ENCODE measurements at places on chromosomes 5 and 9. TPM values are rescaled to one million over a fixed set of nuclear protein-coding genes. Genes with fewer than 3 reads are reported as not detected.

The OR1Q1 gene
- 0.96 TPM for total RNA-seq

The PAPPA gene
- total RNA-seq = 0.37 TPM

The PRRT1B gene
- total RNA-seq = not detected

The NIPSNAP3A gene
- total RNA-seq = 8.8 TPM

The SLC6A19 gene
- total RNA-seq = not detected

The ZDHHC21 gene
- 7.0 TPM for total RNA-seq

The CCIN gene
- 1.4 TPM for total RNA-seq

The AIF1L gene
- 0.22 TPM for total RNA-seq

DNA sequence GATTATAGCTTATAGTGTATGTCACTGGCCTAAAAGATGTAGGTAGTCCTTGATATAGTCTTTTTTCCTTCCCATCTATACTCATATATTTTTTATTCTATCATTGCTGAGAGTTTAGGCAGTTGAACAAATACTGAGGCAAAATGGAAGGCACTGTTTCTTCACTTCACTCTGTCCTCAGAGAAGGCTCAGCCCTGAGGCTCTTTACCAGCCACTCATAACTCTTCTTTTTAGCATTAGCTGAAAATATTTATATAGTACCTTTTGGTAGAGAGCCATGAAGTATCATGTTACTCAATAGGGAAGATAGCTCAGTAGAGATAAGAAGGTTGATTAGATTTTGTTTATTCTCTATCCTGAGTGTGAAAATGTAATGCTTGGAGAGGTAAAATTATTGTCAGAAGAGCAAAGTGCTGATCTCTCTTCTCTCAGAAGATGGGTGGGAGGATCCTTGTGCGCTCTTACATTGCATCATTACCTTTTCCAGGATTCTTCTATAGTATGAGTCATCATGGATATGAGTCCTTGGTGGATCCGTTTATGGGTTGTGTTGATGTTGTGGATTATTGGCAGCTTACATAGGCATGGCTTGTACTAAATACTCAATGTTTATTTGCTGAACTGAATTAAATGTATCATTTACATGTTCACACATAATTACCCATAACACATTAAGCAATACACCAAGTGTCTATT is 88.1 kb downstream of the ANXA1 start:
- H3K4me1 ChIP-seq = no peaks in the 10 kb centered on the region
- no peak overlapping the region for H3K27ac ChIP-seq
- no peak for DNase-seq

DNA sequence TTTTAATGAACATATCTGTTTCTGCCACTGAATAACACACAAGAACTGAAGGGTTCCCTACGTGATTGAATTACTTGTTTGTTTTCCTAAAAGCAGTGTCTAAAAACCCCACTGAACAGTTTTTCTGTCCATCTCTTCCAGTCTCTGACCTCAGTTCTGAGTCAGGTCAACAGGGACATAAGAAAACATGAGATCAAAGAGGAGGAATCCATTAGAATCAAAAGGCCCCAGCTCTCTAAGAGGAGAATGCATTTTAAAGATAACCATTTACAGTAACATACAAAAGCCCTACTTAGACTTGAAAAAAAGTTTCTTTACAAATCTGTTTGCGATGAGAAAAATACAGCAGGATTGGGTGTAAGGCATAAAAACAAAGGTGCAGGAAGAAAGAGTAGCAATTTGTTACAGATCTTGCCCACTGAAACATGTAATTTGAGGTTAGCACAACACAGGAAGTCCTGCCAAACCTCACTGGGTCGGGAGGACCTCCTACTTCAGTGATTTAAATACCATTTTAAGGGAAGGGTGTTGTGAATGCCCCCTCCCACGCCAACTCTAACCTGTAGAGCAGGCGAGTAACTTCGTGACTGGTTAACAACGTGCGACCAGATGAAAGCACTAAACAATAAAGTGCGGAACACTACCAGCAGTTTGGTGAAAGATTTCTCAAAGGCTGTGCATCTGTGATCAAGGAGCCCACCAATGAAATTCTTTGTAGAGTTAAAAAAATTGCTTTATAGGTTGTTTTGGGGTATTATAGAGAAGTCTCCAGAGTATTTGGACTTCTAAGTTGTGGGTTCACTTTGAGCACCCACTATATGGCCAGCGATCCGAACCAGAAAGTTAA is 1.3 kb downstream of the QSOX2 start:
- no peaks in the 10 kb centered on the region for H3K36me3 ChIP-seq
- H3K4me3 ChIP-seq = peak overlapping the region; percentile 99
- no peak for DNase-seq
- no peaks in the 10 kb centered on the region for H3K27me3 ChIP-seq

GRCh38 chr5:52481201-52481600 is 306.5 kb upstream of the ITGA1 start:
- no peaks in the 10 kb centered on the region for H3K36me3 ChIP-seq
- no peak overlapping the region for H3K27ac ChIP-seq
- no peak overlapping the region for H3K4me3 ChIP-seq
- no peaks in the 10 kb centered on the region for H3K27me3 ChIP-seq

DNA sequence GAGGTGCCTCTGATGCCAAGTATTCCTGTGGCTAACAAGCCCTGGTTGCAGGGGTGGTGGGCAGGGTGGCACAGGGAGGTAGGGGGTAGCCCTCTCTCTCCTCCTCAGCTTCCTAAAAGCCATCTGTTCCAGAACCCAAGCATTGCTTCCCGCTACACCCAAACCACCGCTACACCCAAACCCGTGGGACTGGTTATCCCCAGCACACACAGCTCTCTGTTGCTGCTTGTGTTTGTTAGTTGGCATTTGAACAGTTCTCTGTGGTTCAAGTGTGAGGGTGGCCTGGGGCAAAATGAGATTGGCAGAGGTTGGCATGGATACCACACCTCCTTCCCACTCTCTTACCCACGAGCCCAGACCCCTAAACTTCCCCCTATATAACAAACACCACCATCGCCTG is 40.4 kb downstream of the SPARC start:
- peaks cover 25% of the 10 kb centered on the region for H3K27me3 ChIP-seq
- H3K4me1 ChIP-seq = no peaks in the 10 kb centered on the region
- H3K36me3 ChIP-seq = no peaks in the 10 kb centered on the region
- H3K27ac ChIP-seq = no peak overlapping the region
- DNase-seq = no peak
- H3K4me3 ChIP-seq = no peak overlapping the region

DNA sequence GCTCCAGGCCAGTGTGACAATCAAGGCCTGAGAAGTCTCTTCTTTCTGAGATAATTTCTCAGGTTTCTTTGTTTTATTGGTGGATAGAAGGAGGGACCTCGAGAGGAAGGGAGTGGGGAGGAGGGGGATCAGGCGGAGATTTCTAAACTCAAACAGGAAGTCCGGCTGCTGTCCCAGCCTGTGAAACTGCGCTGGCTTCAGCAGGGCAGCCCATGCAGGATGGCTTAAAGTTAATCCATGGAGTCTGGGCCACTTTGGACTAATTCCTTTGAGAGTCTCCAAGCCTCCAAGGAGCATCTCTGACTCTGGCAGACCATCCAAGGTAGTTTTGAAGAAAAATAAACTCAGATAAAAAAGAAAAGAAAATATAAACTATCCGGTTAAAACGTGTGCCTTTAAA is 378.5 kb downstream of the MLLT3 start:
- no peak for DNase-seq
- H3K36me3 ChIP-seq = no peaks in the 10 kb centered on the region
- H3K27me3 ChIP-seq = no peaks in the 10 kb centered on the region
- H3K4me1 ChIP-seq = peaks cover 30% of the 10 kb centered on the region
- H3K4me3 ChIP-seq = no peak overlapping the region

DNA sequence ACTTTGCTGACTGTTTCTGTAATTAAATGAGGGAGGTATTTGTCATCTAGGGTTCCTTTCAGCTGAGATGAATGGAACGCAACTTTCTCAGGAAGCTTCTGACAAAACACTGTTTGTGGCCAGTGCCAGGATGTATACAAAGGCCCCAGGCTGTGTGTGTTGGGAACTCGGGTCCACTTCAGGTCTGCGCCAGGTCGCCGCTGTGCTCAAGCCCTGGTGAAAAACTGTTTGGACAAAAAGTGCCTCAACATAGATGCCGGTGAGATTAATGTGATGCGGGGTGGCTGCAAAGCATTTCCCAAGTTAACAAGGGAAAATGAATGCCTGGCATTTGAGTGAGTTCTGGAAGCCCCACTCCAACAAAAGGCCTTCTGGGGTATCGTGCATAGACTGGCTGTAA is 156.4 kb downstream of the GABBR2 start:
- no peaks in the 10 kb centered on the region for H3K36me3 ChIP-seq
- peaks cover 4% of the 10 kb centered on the region for H3K4me1 ChIP-seq
- DNase-seq = no peak
- peaks cover 55% of the 10 kb centered on the region for H3K27me3 ChIP-seq

GRCh38 chr5:96001262-96001661 is 39.6 kb upstream of the ELL2 start:
- DNase-seq = no peak
- no peak overlapping the region for H3K4me3 ChIP-seq
- H3K27ac ChIP-seq = no peak overlapping the region
- H3K27me3 ChIP-seq = peaks cover 13% of the 10 kb centered on the region

DNA sequence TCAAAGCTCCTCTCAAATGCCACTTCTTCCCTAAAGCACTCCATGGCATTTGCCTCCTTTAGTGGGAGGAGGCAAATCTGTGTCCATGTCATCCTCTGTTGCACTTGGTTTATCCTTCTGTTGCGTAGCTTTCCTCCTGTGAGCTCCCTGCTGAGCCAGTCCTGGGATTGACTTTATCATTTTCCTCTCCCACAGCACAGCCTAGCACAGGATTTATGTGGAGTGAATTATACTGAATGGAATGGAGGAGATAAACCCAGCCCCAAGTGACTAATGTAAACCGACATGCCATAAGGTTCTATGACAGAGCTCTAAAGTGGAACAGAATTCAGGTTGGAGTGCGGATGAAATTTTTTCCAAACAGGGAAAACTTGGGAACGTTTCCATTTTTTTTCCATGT is 26.4 kb upstream of the TOMM5 start:
- no peak for DNase-seq
- no peak overlapping the region for H3K27ac ChIP-seq
- H3K36me3 ChIP-seq = peaks cover 2% of the 10 kb centered on the region
- H3K4me3 ChIP-seq = no peak overlapping the region
- peaks cover 8% of the 10 kb centered on the region for H3K4me1 ChIP-seq

DNA sequence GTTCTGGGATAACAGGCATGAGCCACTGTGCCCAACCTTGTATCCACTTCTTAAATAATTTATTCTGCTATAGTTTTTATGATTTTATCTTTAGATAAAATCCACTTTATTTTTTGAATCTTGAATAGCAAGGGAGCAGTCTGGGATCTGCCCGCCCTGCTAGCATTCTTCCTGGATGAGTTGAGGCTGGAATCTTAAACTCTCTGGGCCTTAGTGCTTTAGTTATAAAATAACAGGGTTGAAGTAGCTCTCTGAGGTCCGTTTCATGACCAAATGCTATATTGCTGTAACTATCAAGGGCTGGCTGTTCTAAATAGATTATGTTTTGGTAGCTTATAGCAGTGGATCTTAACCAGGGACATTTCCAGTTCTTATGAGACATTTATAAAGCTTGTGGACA is 20.8 kb downstream of the ACER2 start:
- no peaks in the 10 kb centered on the region for H3K27me3 ChIP-seq
- no peak overlapping the region for H3K4me3 ChIP-seq
- H3K27ac ChIP-seq = peak overlapping the region; percentile 34
- H3K4me1 ChIP-seq = no peaks in the 10 kb centered on the region
- no peaks in the 10 kb centered on the region for H3K36me3 ChIP-seq

DNA sequence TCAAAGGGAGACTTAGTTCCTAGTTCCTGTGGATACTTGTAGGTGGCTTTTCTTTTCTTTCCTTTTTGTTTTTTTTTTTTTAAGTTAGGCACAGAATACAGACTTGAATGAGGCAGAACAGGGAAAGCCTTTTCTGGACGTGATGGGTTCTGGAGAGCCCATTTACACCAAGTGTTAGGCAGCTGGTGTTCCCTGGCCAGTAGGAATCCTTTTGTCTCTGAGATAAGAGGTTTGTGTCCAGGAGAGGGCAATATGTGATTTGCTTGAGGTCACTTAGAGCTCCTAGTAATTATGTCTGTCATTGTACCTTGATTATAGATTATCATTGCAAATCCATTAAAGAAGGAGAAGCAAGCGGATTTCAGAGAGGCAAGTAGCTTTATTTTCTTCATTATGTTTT is 9.1 kb downstream of the MEGF10 start:
- peaks cover 2% of the 10 kb centered on the region for H3K36me3 ChIP-seq
- no peak overlapping the region for H3K27ac ChIP-seq
- H3K27me3 ChIP-seq = peaks cover 48% of the 10 kb centered on the region
- no peak overlapping the region for H3K4me3 ChIP-seq
- H3K4me1 ChIP-seq = no peaks in the 10 kb centered on the region

DNA sequence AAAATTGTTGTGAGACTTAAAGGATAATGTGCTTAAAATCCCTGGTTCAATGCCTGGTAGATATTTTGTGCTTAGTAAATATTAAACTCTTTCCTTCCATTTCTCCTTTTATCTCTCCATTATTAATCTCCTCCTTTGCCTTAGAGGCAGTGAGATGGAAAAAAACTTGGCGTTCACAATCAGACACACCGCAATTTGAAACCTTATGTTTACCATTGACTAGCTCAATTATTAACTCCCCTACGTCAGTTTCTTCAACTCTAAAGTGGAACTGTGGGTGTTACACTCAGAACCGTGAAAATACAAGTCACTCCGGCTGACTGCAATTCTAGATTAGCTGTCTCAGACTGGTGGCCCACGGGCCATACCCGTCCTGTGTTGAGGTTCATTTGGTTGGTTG is 327.2 kb downstream of the DEPDC1B start:
- no peaks in the 10 kb centered on the region for H3K36me3 ChIP-seq
- H3K4me1 ChIP-seq = no peaks in the 10 kb centered on the region

DNA sequence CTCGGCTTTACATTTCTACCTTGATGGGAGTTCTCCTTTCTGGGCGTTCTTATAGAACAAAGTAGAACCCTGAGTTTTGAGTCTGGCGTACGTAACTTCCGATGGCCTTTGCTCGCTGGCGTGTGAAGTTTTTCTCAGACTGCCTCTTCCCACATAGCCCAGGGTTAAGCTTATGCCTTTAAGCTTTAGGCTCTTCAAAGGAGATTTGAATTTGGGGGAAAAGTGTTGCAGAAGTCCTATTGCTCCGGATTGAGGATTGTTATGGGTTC is 13.7 kb upstream of the FBP2 start:
- no peak overlapping the region for H3K27ac ChIP-seq
- H3K4me3 ChIP-seq = no peak overlapping the region
- no peak for DNase-seq
- peaks cover 3% of the 10 kb centered on the region for H3K36me3 ChIP-seq
- peaks cover 26% of the 10 kb centered on the region for H3K27me3 ChIP-seq

- H3K36me3 ChIP-seq = no peaks in the 10 kb centered on the region
- H3K4me1 ChIP-seq = no peaks in the 10 kb centered on the region
- no peaks in the 10 kb centered on the region for H3K27me3 ChIP-seq
- no peak for DNase-seq
- no peak overlapping the region for H3K4me3 ChIP-seq
- H3K27ac ChIP-seq = no peak overlapping the region
These were observed 293.2 kb downstream of the CTNND2 start for GRCh38 chr5:11611011-11611410.
